Cardiac fibroblast (primary cell): ENCODE measurements at places on chromosomes 7 and 10.
A peak's percentile ranks its signal among the peaks of the same experiment; 100 is the strongest.

- peak; percentile 20 for DNase-seq
Measured at GRCh38 chr7:73565675-73566340, 8.3 kb upstream of the BCL7B start.

- peak; percentile 99 for DNase-seq
Measured at GRCh38 chr7:101882595-101883564, 65.5 kb downstream of the CUX1 start.

DNA sequence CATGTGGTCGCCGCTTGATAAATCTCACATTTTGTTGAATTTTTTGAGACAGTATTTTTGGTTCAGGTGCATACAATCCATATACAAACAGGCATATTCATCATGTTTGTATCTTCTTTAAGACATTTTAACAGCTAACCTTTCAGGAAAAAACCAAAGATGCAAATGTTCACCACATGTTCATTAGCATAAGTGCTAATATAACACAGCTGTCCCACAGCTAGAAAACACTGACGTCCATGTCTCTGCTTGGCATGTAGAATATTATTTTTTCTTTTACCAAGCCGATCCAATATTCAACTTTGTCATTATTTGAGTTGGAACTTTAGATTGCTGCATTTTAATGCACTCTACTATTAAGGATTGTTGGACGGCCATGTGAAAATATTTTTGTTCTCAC is 31.2 kb downstream of the BMPER start:
- DNase-seq = no peak

- no peak for DNase-seq
Measured at GRCh38 chr7:155104913-155105312, 34.8 kb downstream of the HTR5A start.

DNA sequence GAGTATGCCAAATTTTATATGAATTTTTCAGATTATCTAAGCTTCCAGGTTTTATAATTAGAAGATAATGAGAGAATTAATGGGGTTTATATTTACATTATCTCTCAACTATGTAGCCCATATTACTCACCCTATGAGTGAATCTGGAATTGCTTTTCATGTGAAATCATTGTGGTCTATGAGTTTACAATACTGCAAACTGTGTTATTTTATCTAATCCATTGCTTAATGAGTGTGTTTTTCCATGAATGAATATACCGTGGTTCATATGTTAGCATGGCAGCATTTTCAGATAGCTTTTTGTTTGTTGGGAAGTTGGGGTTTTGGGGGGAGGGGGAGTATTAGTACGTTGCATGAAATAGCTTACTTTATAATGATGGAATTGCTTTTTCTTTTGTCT is 44.5 kb downstream of the FGFBP3 start:
- no peak for DNase-seq

- DNase-seq = no peak
Measured at GRCh38 chr10:111523016-111523415, 446.2 kb downstream of the ADRA2A start.

- peak; percentile 98 for DNase-seq
Measured at GRCh38 chr10:69087590-69088470, at the start of gene SRGN. SRGN (plus strand) TSS chr10:69088103; CDS start chr10:69088158, 55 bp downstream.

DNA sequence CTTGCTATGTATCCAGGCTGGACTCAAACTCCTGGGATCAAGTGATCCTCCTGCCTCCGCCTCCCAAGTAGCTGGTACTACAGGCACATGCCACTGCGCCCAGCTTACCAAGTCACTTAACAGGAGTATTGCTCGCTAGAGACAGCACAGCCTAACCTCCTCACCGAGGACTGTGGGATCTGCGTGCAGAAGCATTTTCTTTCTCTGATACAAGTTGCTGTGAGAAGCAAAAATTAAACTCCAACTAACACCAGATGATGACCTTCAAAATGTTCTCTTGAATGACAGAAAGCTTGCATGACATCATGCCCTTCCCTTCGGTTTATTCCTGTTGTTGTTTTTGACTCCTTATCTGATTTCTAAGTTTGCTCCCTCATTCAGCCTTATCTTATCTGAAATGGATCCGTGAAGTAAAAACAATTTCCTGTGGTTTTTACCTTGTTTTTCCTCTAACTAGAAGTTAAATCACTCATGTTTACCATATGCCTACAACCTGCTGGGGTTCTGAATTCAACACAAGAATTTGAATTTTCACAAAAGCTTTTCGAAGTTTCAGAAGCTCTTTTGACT is 94.4 kb upstream of the KIF5B start:
- no peak for DNase-seq

DNA sequence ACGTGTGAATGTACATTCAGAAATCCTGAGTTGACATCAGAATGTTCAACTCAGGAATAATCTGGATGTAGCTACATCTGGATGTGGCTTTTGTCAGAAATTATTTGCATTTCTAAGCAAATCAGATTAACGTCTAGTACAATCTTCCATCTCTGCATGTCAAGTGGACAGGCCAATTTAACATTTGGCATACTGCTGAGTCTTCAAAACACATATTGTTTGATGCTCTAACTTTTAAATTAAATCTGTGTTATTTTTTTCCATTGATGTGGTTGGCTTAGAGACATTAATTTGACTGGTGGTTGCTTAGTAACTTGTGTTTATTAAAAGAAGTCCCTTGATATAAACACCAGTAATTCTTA is 3.4 kb downstream of the STAMBPL1 start:
- no peak for DNase-seq

GRCh38 chr7:31775556-31775955 is 88.5 kb downstream of the PPP1R17 start:
- no peak for DNase-seq

- peak; percentile 69 for DNase-seq
Measured at GRCh38 chr10:6228010-6228511, 25.3 kb downstream of the PFKFB3 start.

DNA sequence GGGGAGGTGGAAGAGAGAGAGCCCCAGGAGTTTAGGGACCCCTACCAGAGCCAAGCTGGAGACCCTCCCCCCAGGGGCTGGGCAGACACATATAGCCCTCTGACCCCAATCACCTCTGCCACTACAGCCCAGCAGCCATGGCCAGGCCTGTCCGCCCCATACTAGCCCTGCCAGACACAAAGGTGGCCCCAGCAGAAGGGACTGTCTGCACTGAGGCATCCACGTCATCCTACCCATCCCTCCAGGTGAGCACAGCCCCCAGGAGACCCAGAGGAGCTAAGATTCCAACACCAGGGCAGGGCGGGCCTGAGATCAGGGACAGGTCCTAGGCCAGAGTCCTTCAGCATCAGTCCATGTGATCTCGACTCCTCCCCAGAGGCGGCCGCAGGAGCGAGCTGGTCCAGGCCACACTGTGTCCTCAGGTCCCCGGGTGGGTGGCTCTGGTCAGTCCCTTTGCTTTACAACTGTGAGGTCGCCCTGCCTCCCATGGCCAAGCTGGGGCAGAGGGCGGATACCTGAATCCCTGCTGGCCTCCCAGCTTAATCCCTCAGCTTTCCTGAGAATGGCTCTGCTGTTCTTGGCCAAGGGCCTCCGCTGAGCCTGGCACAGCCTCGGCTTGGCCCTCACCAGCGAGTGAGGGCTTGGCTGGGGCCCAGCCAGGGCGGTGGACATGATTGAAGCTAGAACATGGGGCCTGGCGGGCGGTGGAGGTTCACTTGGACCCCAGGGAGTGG is 14.3 kb upstream of the ELN start:
- no peak for DNase-seq

GRCh38 chr7:66119245-66119850 is 4.7 kb downstream of the CRCP start:
- DNase-seq = no peak

DNA sequence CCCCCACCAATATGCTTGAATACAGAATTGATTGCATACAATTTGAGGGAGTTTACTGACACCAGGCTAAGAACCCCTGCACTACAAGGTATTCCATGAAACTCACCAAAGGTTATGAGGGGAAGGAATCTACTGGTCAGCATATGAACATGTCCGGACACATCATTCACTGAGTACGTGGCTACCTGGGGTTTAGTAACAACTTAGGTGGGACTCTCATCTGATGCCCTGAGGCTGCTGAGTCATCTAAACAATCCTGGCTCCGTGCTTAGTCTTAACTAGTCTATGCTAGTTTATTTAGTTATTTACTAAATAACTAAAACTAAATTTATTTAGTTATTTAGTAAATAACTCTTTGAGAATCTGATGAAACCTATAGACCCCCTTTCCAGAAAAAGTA is 11.3 kb downstream of the PI4K2A start:
- DNase-seq = no peak

- no peak for DNase-seq
Measured at GRCh38 chr7:50349963-50350944, 45.7 kb downstream of the IKZF1 start.

- DNase-seq = peak; percentile 48
Measured at GRCh38 chr7:112421666-112422486, 28.4 kb upstream of the IFRD1 start.

GRCh38 chr7:48274662-48275061 is 103.4 kb downstream of the ABCA13 start:
- peak; percentile 20 for DNase-seq

GRCh38 chr7:35969066-35969465 is 168.2 kb downstream of the SEPTIN7 start:
- DNase-seq = no peak

DNA sequence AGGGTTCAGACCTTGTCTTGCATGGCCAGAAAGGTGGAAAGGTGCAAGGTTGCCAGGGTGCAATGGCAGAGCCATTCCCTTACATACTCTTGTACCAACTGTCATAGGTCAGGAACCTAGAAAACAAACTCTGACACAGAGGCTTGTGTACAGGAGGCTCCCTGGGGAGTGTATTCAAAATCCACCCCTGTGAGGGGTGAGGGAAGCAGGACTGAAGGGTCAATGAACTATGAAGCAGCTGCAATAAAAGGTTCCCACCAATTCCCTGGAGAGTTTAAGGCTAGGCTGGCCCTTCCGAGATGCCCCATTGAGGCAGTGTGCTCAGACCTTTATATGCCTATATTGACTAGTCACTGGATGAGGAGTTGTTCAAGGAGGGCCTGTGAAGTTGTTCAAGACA is 13.9 kb upstream of the CUZD1 start:
- no peak for DNase-seq

- DNase-seq = peak; percentile 40
Measured at GRCh38 chr7:95066737-95067530, 159.5 kb downstream of the PPP1R9A start.

GRCh38 chr10:101579516-101579870 is 8.6 kb downstream of the POLL start:
- no peak for DNase-seq

- no peak for DNase-seq
Measured at GRCh38 chr10:62639144-62639543, 165.4 kb upstream of the ADO start.

DNA sequence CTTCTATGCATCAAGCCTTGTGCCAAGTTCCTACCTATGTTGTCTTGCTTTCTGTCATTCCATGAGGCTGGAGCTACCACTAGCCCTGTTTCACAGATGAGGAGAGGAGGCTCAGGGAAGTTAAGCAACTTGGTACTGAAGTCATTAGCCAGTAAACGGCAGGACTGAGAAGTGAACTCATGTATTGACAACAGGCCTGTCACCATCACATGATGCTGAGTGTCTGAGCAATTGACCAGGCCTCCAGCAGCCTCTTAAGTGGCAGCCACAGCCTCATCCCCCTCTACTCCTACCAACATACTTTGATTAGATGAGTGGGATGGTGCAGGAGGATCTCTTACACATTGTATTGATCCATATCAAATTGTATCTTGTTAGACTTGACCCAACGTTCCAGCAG is 317.6 kb downstream of the GRID1 start:
- no peak for DNase-seq

DNA sequence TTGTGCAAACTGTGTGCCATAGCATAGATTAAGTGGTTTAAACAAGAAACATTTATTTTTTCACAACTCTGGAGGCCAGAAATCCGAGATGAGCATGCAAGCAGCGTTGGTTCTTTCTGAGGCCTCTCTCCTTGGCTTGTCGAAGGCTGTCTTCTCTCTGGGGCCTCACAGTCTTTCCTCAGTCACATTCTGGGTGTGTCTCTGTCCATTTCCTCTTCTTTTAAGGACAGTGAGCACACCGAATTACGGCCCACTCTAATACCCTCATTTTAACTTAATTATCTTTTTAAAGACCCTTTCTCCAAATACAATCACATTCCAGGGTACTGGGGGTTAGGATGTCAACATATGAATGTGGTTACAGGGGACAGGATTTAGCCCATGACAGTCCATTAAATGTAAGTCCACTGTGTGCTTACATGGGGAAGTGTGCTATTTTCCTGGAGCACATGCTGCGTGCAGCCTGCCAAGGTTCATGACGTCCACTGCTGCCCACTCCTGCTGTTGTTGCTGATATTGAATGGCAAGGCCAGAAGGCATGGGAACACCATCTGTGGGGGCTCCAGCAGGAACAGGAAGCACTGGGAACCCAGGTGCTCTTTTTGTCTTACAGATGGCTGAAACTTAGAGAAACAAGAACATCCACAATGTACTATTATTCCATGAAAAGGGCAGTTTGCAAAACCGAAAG is 365.5 kb downstream of the GALNT17 start:
- no peak for DNase-seq

- no peak for DNase-seq
Measured at GRCh38 chr10:3503299-3503698, 281.7 kb downstream of the KLF6 start.

GRCh38 chr7:70739646-70740210 is 392.2 kb upstream of the GALNT17 start:
- DNase-seq = no peak

DNA sequence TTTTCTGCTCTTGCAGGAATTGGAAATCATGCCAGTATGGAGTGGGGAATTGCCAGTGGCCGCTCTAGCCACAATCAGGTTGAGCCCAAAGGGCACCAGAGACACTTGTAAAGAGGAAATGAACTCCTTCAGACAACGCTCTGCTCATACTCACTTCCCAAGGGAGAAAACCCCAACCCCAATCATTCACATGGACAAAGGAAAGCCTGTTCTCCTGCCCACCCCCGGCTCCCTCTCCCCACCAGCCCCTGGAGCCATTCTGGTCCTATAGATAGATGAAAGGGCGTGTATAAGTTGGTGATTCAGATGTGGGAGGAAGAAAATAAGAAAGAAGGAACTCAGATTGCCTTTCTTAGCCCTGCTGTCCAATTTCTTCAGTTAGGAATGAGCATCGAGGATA is 57.4 kb downstream of the GFRA1 start:
- DNase-seq = no peak

DNA sequence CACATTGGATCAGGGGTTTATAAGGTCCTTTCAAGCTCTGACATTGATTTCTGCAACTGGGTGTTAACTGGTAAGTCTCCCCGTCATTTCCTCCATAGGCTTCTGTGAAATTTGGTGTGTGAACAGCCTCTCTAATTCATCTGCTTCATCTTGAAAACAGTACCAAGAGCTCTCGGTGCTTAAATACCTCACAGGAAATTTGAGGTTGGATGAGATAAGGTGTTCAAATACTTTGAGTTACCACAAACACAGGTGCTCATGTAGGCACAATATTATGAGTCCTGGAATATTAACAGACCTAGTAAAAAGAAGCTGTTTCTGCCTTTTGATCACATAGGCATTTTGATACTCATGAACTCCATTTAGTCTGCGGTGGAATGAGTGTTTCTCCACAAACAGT is 85.2 kb downstream of the RTKN2 start:
- DNase-seq = no peak

GRCh38 chr10:43160921-43161255 is 22.6 kb downstream of the CSGALNACT2 start:
- peak; percentile 15 for DNase-seq
